Cerebellum (tissue), 4 donors: ENCODE measurements at places on chromosomes 1 and 21. TPM values are rescaled to one million over a fixed set of nuclear protein-coding genes. Genes with fewer than 3 reads are reported as not detected.

TSPEAR gene
- total RNA-seq: 0.09 TPM

NHLH1 gene
- total RNA-seq: 14.3 TPM

ADCY10 gene
- total RNA-seq: 0.27 TPM

NBPF4 gene
- not detected for total RNA-seq

SMYD3 gene
- 48.9 TPM for total RNA-seq

SLC30A1 gene
- total RNA-seq: 18.0 TPM

NBPF3 gene
- total RNA-seq: 13.5 TPM

GJB4 gene
- not detected for total RNA-seq

DNALI1 gene
- 12.8 TPM for total RNA-seq

PKP1 gene
- 0.45 TPM for total RNA-seq

TIE1 gene
- total RNA-seq: 10.6 TPM

ACKR1 gene
- total RNA-seq: 4.2 TPM

TMCO1 gene
- total RNA-seq: 45.0 TPM

FNBP1L gene
- total RNA-seq: 235 TPM

ADAMTSL4 gene
- total RNA-seq: 0.36 TPM

EXO1 gene
- total RNA-seq: 9.0 TPM

BNIPL gene
- 0.54 TPM for total RNA-seq

CAMK2N1 gene
- total RNA-seq: 26.5 TPM

YY1AP1 gene
- 215 TPM for total RNA-seq

FLG2 gene
- not detected for total RNA-seq

ESPN gene
- total RNA-seq: 0.18 TPM

CRYAA gene
- total RNA-seq: not detected
